ENCODE measurements at places on chromosomes 1 and 21.

- no peak for DNase-seq
These were observed 413.4 kb downstream of the DSCAM start for GRCh38 chr21:40433538-40433937.

DNA sequence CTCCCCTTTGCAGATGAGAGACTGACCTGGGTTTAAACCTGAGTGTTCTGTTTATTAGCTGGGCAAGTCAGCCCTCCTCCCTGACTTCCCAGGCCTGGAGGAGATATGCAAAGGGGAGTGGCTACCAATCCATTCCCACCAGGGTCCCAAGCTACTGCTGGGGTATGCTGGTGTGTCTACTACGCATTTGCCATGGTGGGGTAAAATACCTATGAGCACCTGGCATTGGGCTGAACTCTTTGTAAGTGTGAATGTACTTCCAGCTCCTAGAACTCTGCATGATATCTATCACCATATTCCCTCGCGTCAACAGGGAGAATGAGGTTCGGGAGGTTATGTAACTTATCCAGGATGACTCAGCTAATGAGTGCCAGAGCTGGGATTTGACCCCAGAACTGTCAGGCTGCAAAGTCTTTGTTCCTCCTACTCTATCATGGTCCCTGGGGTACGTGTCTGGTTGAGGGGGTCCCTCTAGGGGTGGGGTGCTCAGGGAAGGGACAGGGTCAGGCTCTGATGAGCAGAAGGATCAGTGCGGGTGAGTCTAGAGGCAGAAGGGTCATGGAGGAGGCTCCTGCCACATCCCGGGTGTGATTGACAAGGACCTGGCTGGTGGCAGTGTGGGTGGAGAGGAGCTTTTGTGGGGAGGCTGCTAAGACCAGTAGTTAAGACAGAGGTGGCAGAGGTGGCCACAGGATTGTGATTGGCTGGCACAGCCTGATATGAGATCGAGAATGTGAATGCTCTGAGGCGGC lies 16.7 kb downstream of the AMPD2 start:
- DNase-seq = no peak

GRCh38 chr1:6544831-6545230 lies 9.5 kb downstream of the NOL9 start:
- DNase-seq = no peak

GRCh38 chr1:30537279-30537678 lies 186.1 kb downstream of the MATN1 start:
- DNase-seq = no peak

DNA sequence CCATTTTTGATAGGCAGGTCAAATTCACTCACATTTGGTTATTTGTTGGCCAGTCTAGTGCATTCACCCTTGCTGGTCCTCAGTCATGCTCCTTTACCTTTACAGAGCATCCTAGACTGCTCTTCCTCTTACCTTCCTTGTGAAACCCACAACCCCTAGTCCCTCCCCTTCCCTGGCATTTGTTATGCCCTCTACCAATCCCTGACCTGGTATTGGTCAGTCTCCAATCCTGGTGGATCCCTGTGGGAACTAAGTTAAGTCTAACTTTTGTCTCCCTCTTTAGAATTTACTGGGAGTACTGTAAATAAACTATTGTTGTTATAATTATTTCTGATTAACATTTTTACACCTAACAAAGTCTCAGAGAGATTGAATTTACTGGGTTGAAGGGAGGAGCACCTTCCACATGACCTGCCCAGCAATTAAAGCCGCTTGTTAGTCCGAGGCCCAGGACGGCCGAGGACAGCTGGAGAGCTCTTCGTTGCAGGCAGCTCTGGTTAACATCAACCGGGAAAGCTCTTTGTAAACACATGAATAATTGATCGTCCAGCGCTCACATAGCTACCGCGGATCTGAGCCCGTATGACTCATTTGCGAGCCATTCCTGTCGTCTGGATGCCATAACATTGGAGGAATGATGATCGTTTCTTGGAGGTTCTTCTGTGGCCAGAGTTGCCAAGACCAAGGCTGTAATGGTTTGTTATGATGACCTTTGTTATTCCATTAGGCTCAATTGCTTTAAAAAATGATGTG lies 31.9 kb downstream of the MTARC1 start:
- no peak for DNase-seq

DNA sequence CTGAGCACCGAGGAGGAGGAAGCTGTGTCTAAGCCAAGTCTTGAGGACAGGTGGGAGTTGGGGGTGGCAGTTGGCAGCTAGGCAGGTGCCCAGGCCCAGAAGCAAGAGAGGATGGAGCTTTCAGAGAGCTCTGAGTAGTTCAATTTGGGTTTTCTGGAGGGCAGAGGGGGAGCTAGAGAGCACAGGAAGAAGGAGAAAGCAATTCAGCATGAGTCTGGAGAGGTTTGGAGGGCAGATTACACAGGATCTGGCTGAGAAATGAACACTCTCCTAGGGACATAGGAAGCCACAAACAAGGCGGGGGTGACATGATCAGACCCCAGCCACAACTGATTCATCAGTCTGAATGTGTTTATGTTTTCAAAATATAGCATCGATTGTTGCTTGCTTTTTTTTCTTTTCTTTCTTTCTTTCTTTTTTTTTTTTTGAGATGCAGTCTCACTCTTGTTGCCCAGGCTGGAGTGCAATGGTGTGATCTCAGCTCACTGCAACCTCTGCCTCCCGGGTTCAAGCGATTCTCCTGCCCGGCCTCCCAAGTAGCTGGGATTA lies 23.8 kb downstream of the PTPRF start:
- no peak for DNase-seq

GRCh38 chr21:44043613-44044012 lies 31.5 kb downstream of the TRAPPC10 start:
- DNase-seq = no peak

- no peak for DNase-seq
These were observed 6.5 kb downstream of the TDRKH start for GRCh38 chr1:151783796-151784195.

DNA sequence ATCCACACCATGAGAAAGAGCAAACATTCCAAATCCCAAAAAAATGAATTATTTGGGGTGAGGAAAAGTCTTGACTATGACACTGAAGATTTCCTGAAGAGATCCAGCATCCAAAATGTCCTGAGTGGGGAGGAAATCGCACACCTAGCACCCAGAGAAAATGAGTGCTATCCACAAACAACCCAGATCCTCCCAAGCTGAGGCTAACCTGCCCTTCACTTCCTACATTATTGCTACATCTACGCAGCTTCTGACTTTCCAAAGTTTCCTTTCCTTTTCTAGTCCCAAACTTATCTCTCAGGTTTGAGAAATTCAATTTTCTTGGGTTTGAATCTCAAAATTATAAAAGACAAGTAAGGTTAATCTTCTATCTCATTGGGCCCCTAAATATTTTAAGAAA lies 906 bp upstream of the RGS13 start:
- DNase-seq = no peak

- DNase-seq = peak; percentile 49
These were observed 51.4 kb downstream of the KIF21B start for GRCh38 chr1:200971955-200972711.

DNA sequence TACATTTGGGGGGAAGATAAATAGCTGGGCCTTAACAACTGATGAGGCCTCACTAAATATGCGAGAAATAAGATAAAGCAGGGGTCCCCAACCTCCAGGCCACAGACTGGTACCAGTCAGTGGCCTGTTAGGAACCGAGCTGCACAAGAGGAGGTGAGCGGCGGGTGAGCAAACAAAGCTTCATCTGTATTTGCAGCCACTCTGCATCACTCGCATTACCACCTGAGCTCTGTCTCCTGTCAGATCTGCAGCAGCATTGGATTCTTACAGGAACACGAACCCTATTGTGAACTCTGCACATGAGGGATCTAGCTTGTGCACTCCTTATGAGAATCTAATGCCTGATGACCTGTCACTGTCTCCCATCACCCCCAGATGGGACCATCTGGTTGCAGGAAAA lies 5.2 kb upstream of the PAXBP1 start:
- DNase-seq = no peak

DNA sequence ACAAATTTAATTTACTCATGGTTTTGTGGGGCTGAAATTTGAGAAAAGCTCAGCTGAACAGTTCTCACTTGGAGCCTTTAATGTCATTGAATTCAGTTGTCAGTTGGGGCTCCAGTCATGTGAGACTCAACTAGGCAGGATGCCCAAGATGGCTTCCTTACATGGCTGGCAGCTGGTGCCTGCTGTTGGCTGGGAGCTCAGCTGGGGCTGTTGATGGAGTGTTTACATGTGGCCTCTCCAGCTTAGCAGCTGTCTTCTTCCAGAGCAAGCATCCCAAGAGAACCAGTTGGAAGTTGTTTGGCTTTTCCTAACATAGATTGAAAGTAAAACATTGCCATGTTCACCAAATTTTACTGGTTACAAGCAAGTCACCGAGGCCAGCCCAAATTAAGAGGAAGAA lies 81.8 kb upstream of the KCNA3 start:
- no peak for DNase-seq

DNA sequence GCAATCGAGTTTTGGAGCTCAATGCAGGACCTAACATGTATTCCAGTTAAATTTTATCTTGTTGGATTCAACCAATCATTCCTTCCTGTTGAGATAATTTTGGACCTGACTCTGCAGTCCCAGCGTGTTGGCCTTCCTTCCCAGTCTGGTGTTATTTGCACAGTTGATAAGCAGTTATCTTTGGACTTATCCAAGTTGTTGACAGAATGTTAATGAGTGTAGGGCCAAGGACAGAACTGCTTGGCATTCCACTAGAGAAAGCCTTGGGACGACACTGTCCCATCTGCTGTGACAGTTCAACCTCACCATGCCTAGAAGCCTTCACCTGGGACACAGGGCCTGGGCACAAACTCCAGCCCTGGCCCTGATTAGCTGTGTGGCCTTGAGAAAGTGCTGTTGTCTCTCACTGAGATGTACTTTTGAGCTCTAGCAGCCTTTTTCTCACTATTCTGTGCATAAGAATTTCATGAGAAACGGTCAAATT lies 104.1 kb upstream of the SLC25A33 start:
- DNase-seq = no peak

DNA sequence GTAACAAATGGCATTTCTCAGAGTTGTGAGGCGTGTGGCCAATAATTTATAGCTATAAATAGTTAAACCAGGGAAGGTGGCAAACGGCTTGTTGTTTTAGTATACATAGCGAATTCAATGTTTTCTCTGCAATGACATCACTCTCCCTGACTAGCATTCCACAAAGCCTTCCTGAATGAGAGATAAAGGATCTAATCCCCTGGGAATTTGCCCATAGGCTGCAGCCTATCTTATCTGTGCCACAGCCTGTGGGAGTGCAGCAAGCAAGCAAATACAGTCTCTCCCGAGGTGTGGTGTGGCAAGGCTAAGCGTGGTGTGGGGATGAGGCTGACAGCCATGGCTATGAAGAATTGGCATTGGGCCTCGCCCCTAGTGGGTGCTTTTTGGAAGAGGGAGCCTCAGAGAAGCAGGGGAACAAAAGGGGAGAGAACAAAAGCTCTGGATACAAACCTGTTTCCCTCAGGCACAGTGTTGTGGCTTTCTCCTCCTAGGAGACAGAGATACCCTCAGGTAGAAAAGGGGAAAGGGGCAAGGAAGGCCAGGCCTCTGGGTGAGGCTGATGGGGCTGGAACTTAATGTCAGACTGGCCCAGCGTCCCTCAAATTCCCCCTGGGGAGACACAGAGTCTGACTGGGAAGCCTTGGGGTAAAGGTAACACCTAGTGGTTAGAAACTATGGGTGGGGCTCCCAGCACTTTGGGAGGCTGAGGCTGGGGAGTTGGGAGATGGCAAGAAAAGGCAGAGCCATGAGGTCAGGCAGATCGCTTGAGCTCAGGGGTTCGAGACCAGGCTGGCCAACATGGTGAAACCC lies 8.9 kb downstream of the TAGLN2 start:
- no peak for DNase-seq

- DNase-seq = no peak
These were observed 68.6 kb downstream of the PIK3CD start for GRCh38 chr1:9719978-9720722.

DNA sequence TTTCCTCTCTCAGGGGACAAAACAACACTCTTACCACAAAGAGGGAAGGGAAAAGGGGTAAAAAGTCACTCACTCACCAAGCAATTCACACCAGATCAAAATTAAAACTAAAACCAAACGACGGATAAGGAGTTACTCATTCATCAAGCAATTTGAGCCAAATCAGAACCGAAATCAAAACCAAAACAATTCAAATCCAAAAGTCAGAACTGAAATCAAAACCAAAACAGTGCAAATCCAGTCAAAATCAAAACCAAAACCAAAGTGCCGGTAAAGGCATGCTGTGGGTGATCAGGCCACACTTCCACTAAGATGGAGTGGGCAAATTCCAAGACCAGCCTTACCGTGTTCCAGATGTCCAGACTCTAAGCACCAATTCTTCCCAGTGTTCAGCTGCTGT lies 717.9 kb downstream of the AMY1C start:
- DNase-seq = no peak

- DNase-seq = no peak
These were observed 30.4 kb upstream of the PDE4B start for GRCh38 chr1:65762081-65762862.

- no peak for DNase-seq
These were observed 35.4 kb downstream of the MIA3 start for GRCh38 chr1:222653178-222653827.

- DNase-seq = no peak
These were observed 593.2 kb downstream of the LRRIQ3 start for GRCh38 chr1:73604739-73605138.

GRCh38 chr1:205924460-205924790 lies 18.8 kb downstream of the SLC26A9 start:
- DNase-seq = no peak

GRCh38 chr1:174724219-174724618 lies 275.5 kb upstream of the CACYBP start:
- DNase-seq = no peak

- DNase-seq = no peak
These were observed 160.0 kb downstream of the DNM3 start for GRCh38 chr1:172001288-172001687.

DNA sequence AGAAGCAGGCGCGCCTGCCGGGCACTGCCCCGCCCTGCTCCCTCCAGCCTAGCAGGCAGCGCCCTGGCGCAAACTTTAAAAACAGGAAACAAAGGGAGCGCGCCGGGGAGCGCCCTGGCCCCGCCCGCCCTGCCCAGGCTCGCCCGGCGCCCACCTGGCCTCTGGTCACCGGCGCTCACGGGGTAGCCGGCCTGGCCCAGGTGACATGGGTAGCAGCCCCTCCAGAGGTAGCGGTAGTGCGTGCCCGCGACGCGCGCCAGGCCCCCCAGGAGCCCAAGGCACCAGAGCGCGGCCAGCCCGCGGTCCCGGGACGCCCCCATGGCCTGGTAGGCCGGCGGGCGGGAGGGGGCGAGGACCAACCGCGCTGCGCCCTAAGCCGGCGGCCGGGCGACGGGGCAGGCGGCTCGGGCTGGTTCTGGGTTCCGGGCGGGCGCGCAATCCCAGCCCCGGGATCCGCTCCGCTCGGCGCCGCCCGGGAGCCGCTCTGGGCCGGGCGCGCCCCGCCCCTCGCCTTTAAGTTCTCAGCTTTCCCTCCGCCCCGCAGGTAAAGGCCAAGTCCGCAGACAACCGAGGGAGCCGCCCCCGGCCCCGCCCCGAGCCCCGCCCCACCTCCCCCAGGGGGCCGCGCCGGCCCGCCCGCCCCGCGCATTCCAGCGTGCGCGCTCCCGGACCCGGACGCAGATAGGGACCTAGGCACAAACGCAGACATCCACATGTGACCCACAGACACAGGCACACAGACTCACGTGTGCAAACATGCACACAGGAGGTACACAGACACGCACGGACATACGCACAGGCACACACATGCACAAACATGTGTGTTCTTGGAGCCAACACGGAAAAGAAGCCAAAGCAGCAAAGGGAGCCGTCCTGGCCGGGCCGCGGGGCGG lies 76.7 kb downstream of the ARHGEF16 start:
- peak; percentile 58 for DNase-seq

GRCh38 chr21:43362915-43363314 lies 64.0 kb downstream of the SIK1 start:
- DNase-seq = no peak

GRCh38 chr1:29975036-29975694 lies 738.8 kb downstream of the PTPRU start:
- DNase-seq = no peak
